ENCODE measurements at places on chromosomes 3 and 15. TPM values are rescaled to one million over a fixed set of nuclear protein-coding genes. Genes with fewer than 3 reads are reported as not detected.

The SI gene
- not detected for polyA plus RNA-seq

The SH3BP5 gene
- 5.2 TPM for polyA plus RNA-seq

The CD86 gene
- 0.86 TPM for polyA plus RNA-seq

The FILIP1L gene
- 18.2 TPM for polyA plus RNA-seq

The SATB1 gene
- polyA plus RNA-seq: 17.7 TPM

Data from heart left ventricle (tissue), 16 donors.